Stimulated activated CD4-positive, alpha-beta T cell treated with anti-CD3 and anti-CD28 coated beads, TNF-alpha, amount 100 ng/mL, for 48 hours (primary cell): ENCODE measurements at places on chromosomes 16 and 17.

- DNase-seq, result no peak
These were observed 12.4 kb downstream of the CBLN1 start for GRCh38 chr16:49269201-49269600.

DNA sequence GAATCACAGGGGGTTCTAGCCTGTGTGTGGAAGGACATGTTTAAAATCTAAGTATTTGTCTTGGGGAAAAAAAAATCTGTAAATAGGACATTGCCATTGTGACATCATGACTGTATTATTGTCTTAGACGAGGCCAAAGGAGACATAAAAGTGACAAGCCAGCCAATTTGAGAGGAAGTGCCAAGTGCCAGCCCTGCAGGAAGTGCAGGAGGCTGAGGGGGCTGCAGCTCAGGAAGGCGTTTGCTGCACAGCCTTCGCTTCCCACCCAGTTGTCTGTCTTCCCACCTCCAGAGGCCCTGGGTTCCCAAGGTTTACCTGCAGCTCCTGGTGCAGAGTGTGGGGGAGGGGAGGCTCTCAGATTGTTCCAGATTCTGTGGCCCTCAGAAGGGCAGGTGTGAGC, 1.3 kb downstream of the ADCY7 start:
- no peak for DNase-seq

DNA sequence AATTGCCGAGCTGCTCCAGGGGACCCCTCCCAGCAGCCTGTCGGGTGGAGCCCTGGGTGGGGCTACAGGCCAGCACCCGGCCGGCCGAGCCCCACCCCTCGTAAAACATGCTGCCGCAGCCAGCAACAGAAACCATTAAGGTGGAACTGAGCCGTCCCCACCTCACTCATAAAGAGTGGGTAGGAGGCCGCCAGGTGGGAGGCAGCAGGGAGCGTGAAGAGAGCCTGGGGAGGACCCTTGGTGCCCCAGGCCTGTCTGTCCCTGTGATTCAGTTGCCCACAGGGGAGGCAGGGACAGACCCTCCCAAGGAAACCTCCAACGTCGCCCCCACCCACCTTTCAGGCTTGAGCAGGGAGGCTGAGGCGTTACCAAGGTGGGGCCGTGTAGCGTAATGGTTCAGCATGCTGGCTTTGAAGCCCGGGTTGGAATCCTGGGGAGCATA, 8.4 kb downstream of the FOXN1 start:
- no peak for DNase-seq

DNA sequence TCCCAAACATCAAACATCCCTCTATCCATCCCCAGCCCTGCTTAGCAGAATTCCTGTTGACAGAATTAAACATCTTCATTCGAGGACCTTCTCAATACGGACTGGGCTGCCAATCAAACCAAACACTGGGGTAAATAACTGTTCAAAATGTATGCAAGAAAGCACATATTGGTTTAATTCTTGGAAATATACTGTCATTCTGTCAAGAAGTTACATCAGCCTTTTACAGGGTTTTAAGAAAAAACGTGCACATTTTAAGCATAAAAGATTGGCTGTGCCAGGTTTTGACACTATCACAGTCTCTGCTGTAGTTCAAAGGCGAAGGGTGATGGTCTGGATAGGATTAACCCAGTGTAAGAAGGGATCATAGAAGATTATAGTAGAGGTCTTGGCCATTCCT, 25.1 kb upstream of the CCNF start:
- DNase-seq, result no peak

DNA sequence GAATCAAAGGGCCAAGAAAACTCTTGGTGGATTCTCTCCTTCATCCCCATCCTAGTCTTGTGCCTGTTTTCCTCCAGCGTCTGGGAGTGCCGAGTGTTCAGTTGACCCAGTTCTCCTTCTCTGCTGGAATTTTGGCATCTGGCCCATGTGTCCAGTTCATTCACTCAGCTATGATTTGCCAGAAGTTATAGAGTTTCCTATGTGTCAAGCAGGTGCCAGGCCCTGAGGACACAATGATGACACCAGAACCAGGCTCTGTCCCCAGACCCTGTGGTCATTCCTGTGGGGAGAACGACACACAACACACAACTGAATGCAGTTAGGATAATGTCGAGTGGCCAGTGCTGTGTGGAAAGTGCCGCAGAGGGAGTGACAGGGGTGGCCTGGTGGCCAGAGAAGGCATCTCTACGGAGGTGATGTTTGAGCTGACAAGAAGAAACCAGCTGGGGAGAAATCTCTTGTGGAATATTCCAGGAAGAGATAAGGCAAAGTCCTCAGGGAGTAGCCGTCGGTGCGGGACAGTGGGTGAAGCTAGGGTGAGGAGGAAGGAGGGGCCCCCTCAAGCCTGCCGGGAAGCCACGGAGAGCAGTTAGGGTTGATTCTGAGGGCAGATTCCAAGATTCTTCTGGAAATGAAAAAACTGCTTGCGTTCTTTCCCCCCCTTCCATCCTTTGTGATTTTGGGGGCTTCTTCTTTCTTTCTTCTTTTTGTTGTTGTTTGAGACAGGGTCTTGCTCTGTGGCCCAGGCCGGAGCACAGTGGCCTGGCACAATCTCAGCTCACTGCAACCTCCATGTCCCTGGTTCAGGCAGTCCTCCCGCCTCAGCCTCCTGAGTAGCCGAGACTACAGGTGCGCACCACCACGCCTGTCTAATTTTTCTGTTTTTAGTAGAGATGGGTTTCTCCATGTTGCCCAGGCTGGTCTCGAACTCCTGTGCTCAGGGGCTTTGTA, 35.8 kb upstream of the IL34 start:
- no peak for DNase-seq

- DNase-seq, result no peak
These were observed 32.8 kb upstream of the RASD1 start for GRCh38 chr17:17528696-17529652.

DNA sequence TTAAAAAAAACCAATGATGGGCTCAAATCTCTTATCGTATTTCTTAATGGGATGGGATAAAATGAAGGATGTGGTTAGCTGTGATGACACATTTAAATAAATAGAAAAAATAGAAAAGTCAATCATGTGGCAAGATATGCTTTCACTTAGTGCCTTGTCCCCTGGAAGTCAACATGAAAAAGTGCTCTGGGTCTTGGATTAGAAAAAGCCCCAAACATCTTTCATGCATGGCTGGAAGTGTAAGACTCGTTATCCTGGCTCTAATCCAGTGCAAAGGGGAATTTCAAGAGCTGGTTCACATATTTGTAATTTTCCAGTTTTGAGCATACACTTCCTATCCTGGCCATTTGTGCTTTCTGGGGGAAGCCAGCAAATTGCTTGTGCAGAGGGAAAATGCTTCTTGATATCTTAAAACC, 160.9 kb downstream of the MAP2K6 start:
- DNase-seq, result no peak

- no peak for DNase-seq
These were observed 20.0 kb downstream of the ATP2A1 start for GRCh38 chr16:28898266-28898665.

- DNase-seq, result no peak
These were observed 1.0 kb downstream of the NOG start for GRCh38 chr17:56594320-56595107.

DNA sequence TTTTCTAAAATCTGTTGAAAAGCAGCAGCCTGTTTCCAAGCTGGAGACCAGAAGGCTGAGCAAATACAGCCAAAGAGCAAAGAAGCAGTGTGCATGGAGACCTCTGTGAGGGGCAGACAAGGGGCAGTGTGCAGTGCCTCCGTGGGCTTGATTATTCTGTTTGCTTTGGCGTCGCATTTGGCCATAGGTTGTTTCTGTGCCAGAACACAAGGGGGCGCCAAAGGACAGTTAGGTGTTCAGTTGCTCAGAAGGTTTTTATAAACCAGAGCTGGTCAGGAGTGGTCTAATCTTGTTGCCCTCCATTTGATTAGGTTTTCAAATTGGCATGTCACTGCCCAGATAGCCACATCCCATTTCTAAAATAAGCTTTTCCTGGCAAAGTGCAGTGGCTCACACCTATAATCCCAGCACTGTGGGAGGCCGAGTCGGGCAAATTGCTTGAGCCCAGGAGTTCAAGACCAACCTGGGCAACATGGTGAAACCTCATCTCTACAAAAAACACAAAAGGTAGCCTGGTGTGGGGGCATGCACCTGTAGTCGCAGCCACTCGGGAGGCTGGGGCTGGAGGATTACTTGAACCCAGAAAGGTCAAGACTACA, 10.6 kb downstream of the MYH3 start:
- DNase-seq, result peak; percentile 78

DNA sequence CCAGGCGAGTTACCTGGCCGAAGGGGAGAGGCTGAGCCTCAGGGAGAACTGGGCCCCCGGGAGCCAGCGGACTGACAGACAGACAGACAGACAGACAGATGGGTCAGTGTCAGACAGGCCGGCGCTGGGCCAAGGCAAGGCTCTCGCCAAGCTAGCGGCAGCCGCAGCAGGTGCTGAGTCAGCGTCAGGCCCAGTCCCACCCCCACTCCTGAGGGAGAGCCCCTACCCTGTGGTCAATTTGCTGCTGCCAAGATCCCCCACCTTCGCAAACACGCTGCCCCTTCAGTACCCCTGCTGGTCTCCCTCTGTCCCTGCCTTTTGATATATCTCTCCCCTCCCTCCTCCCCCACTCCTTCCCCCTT, 1.5 kb downstream of the FGF11 start:
- no peak for DNase-seq

- no peak for DNase-seq
These were observed 535.2 kb upstream of the CDH11 start for GRCh38 chr16:65657071-65657494.

DNA sequence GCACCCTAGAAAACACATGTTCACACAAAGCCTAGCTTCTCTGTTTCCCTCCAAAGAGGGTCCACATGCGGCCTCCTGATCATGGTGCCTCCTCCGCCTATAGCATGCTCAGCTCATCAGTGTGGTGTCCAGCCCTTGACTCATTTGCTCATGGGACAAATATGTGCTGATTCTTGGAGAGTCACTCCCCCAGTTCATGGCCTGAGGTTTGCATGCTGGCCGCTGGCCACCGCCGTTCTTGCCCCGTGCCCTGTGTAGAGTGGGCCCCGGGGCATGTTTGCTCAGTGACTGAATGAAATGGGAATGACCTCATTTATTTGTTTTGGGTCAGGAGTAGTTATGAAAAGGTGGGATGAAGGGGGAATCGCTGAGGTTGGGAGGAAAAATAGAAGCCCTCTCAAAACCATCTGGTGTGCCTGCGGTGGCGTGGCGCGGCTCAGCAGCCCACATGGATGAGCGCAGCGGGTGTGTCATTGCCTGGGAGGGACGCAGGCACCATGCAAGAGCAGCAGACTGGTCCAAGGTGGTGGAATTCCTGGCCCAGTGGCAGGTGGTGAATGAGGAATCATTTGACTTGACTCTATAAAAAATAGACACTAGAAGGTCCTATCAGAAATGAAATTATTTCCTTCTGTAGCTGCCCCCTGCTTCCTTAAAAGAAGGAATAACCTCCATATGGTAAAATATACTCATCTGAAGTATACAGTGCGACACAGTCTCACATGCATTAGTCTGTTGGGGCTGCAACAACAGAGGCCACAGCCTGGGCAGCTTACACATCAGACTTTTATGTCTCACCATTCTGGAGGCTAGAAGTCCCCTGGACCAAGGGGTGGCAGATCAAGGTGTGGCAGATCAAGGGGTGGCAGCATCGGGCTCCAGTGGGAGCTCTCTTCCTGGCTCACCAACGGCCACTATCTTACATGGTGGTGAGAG, 31.7 kb downstream of the CRISPLD2 start:
- no peak for DNase-seq

DNA sequence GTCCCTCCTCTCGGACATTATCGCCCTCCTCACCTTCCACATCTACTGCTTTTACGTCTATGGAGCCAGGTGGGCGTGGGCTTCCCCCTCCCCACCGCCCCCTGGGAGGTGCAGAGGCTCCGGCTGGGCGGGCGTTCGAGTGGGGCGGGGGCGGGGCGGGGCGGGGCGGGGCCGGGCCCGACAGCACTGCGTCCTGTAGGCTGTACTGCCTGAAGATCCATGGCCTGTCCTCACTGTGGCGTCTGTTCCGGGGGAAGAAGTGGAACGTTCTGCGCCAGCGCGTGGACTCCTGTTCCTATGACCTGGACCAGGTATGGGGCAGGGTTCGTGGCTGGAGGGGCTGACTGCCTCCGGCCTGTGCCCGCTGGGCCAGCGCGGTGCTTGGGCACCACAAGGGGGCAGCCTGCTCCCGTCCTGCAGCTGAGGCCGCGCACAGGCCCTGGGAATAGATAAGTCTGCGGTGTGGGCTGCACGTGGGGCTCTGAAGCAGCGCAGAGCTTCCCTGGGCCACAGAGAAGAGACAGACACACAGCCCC, 9.2 kb downstream of the PIGQ start:
- peak; percentile 49 for DNase-seq

DNA sequence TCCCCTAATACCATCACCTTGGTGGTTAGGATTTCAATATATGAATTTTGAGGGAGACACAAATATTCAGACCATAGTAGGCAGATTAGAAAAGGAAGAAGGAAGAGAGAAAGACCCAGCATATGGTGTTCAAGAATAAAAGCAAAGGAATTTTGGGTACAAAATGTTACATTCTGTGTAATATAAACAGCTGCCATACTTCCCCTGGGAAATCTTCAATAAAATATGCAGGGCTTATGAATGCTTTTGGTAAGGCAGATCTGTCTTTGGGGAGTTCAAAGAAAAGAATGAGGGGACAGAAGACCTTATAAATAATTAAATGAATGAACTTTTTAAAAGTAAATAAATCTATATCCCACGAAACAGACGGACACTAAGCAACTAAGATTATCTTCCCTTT, 91.9 kb downstream of the USP32 start:
- no peak for DNase-seq

DNA sequence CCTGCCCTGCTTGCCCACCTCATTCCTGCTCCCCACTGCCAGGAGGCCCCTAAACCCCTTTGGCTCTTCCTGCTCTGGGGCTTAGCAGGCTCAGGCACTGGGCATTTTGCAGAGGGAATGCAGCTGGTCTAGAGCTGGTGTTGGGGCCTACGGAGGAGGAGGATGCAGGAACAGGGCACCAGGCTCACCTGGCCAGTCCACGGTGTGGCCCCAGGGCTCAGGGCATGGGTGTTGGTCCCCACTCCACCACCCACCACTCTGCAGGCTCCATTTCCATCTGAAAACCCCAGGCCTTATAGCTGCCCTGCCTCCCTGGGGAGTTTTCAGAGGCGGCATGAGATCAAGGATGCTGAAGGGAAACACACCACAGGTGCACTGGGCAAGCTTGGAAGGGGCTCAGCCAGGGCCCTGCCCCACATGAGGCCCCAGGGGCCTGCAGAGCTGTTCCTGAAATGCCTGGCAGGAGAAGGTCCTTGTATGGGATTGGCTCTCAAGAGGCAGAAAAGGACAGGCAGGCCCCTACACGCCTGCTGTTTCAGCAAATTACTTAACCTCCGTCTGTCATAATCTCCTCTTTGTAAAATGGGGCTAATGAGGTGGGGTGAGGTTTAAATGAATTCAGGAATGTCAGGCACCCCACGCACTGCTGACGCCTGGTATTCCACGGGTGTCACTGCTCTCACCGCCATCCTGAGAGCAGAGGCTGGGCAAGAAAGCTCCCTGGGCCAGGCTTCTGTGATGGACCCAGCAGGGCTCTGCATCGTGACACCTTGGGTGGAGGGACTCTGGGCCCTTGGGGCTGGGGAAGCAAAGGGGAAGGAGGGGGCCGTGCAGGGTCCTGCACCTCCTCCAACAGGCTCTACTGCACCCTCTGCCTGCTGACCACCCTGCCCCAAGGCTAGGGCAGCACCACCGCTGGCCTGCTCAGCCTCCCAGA, 9.3 kb downstream of the SLC47A2 start:
- DNase-seq, result no peak

GRCh38 chr17:83079766-83080578, 563 bp downstream of the METRNL start:
- no peak for DNase-seq
